ENCODE measurements at places on chromosomes 1 and 21.

DNA sequence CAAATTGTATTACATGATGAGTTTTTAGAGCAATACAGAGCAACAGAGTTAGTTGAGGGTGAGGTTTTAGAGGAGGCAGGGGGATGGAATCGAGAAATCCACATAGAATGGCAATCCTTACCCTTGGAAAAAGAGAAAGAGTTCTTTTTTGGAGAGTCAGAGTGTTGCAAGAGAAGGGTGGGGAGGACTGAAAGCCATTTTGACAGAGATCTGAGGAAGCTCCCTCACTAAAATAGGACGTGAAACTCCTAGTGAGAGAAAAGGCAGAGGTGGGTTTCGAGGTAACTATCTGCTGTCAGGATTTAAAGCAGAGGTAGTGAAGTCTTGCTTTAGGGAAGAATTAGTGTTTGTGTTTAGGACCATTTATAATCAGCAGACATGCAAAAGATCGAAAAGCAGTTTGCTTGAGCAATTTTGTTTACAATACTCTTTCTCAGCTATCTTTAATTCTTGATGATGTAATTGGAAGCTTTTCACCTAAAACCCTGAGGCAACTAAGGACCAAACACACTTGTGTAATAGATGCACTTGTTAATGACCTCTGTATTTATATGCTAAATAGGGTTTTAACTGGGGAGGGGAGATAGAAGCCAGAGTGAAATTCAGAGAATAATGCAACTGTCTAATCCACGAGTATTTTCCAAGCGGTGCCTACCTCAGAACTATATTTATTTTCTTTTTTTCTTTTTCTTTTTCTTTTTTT, 20.0 kb downstream of the ADAMTS5 start:
- DNase-seq = no peak

GRCh38 chr1:200178340-200178739, 150.8 kb downstream of the NR5A2 start:
- no peak for DNase-seq

- DNase-seq = no peak
These were observed 3.2 kb upstream of the TMEM63A start for GRCh38 chr1:225885336-225885735.

DNA sequence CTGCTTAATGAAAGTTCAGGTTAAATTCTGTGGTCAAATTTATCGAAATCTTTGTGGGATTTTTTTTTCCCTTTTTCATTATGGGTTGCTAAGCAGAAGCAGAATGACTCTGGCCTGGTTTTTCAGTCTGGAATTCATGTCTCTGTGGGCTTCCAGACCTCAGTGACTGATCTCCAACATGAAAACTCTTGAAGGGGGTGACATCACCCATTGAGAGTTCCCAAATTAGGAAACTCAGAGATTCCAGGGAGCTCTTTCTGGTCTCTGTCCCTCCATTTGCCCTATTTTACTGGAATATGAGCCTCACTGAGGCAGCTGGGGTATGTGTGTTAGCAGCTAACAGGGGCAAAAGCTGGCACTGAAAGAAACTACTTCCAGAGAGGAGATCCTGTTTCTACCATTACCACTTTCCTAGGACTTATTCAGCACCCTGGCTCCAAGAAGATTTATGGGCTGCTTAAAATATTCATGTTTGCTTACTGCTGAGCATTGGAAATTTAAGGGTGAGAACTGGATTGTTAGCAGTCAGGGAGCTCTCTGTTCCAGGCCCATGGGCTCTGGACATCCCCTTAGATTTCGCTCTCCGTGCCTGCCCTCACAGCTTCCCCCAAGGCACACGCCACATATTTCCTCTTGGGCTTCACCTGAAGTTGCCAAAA, 203.4 kb upstream of the SPAG17 start:
- DNase-seq = no peak

GRCh38 chr1:161718559-161719324, 2.6 kb upstream of the FCRLB start:
- no peak for DNase-seq

DNA sequence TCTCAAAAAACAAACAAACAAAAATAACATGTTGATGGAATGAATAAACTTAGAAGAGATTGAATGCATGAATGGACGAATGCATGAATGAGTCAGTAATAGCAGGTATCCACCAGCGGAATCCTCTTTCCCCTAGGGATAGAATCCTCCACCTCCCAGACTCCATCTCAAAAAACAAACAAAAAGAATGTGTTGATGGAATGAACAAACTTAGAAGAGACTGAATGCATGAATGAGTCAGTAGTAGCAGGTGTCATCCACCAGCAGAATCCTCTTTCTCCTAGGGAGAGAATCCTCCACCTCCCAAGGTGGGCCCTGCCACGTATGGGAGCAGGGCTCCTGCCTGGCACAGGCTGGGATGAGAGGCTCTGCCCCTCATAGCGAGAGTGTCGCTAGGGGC, 26.8 kb upstream of the RNF19B start:
- DNase-seq = no peak

GRCh38 chr21:28066076-28066475, 926.6 kb downstream of the LTN1 start:
- no peak for DNase-seq

DNA sequence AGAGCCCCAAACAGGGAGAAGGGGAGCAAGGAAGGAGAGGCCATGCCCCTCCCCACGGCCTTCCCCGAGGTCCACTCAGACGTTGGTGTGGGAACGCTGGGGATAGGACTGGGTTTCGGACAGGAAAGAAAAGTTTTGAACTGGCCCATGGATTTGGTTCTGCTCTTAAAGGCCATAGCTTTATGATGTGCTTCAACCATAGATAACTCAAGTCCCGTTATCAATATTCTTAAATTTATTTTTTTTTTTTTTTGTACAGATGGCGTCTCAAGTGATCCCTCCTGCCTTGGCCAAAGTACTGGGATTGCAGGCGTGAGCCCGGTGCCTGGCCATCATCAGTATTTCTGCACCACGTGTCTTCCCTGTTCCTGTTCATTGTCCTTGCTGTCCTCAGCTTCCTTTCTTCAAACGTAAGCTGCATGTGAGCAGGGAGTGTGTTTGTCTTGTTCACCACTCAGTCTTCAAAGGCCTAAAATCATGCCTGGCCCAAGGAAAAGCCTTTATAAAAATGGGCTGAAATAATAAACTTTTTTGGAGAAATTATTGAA, 820 bp upstream of the KRTAP10-1 start:
- no peak for DNase-seq

GRCh38 chr1:236751385-236751784, 43.7 kb upstream of the MTR start:
- DNase-seq = no peak

DNA sequence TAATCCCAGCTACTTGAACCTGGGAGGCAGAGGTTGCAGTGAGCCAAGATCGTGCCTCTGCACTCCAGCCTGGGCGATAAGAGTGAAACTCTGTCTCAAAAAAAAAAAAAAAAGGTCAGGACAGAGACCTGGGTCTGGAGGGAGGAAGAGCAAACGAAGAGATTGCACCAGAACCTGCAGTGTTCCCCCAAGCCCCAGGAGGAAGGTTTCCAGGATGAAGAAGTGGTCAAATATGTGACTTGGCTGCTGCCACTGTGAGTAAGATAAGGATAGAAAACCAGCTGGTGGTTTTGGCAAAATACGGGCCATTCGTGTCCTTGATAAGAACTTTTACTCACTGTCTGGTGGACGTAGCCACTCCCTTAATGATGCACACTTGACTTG, 42.2 kb downstream of the CLDN14 start:
- no peak for DNase-seq

GRCh38 chr1:178192686-178193085, 98.8 kb downstream of the RASAL2 start:
- no peak for DNase-seq

DNA sequence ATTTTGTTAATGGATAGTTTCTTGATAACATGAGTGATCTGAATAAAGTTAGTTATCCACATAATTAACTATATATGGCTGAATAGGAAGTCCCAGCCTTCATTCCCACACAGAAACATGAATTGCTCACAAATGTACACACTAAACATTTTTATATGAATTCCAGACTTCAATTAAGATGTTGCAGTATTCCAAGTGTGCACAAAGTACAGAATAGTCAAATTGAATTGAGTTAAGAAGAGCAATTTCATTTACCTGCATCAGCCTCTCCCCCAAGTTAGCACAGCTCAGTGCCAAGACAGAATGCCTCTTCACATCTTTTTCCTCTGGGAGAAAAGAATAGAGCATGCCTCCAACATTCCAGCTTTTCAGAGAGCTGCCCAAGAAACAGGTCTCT, 207.0 kb upstream of the SAMSN1 start:
- DNase-seq = no peak

GRCh38 chr1:30763651-30764248, 6.2 kb upstream of the LAPTM5 start:
- DNase-seq = no peak

DNA sequence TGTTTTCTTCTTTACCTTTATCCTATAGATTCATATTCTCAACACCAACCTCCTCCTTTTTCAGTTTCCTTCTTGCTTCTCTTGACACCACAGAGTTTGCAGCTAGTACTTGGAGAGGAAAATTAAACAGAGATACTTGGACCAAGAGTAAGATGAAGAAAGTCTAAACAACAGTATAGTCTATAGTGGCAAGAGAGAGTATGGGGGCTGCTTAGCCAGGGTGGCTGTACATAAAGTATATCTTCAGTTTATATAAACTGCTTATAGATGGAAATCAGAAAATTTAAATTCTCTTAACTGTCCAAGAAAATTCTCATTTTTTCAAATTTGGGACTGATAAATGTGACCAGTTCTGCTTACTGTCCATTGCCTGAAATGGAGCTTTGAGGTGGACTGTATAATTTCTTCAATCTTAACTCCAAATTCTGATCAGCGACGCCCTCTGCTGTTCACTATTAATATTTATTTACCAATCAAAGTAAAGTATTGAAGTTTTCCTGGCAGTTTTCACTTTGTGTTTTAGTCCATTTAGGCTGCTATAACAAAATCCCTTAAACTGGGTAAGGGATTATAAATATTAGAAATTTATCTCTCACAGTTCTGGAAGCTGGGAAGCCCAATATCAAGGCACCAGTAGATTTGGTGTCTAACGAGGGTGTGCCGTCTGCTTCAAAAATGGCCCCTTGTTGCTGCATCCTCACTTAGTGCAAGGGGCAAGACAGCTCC, 14.8 kb upstream of the METTL18 start:
- DNase-seq = no peak
